ENCODE measurements at places on chromosomes 11 and 22.

DNA sequence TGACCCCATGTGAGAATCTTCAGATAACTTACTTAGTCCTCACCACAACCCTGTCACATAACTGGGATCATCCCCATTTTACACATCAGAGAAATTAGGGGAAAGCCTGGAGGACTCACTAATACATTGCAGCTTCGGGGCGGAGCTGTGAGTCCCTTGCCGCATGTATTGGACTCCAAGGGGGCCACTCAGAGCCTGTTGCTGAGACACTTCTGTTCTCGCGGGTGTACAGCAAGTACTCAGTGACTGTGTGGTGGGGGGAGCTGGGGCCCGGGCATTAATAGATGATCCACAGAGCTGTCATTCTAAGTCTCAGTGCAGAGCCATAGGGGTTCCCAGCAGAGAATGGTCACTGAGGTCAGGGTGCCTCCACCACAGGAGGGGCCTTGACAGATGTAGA lies 13.5 kb downstream of the OAF start:
- DNase-seq, result no peak

DNA sequence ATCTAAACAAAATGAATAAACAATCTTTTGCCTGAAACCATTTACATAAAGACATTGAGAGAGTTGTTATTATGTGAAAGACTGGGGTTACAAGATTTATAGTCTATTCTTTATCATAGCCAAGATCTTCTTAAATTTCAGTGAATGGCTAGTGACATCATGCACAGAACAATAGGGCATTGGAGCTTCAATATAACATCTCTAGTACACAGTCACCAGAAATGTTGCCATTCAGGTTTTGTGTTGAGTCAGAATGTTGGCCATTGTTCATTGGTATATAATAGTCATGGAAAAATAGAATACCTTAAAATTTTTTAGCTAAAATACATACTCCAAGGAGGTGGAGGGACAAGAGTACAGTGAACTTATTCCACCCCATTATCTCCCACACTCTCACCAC lies 44.3 kb downstream of the SLC5A12 start:
- DNase-seq, result no peak

GRCh38 chr11:12497431-12497830 lies 120.1 kb downstream of the PARVA start:
- no peak for DNase-seq

DNA sequence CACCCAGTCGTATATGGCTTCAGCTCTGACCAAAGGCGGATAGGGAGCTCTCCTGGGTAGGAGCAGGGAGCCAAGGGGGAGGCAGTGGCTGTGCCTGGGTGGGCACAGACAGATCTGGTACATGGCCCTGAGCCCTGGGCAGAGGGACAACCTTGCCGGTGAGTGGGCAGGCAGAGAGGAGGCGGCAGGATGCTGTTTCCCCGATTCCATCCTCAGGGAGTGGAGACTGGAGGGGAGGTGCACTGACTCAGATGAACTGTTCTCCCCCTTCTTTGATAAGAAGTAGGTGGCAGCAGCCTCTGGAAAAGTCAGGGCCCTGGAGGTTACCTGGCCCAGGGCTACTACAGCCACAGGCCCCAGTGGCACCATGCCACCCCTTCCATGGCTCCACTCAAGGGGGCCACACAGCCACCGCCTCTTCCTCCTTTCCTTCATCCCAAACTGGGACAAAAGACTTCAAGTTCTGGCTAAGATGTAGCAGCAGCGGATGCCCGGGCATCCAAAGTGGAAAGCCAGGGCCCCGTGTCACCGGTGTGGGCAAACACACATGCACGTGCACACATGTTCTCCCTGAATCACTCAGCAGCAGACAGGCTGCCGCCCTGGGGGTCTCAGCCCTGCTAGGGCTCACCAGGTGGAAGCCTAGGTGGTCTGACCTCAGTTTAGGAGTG lies 13.4 kb downstream of the CXCR5 start:
- DNase-seq, result no peak

DNA sequence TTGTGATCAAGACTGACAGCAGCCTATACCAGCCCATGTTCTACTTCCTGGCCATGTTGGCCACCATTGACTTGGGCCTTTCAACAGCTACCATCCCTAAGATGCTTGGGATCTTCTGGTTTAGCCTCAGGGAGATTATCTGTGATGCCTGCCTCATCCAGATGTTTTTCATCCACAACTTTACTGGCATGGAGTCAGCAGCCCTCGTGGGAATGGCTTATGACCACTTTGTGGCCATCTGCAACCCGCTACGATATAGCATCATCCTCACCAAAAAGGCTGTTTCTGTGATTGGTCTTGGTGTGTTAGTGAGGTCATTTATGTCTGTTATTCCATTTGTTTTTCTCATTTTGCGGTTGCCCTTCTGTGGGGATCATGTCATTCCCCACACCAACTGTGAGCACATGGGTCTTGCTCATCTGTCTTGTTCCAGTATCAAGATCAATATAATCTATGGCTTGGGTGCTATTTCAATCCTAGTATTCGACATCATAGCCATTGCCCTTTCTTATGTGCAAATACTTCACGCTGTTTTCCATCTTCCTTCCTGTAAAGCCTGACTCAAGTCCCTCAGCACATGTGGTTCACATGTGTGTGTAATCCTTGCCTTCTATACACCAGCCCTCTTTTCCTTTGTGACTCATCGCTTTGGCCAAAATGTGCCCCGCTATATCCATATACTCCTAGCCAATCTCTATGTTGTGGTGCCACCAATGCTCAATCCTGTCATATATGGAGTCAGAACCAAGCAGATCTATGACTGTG lies 23.6 kb downstream of the OR52E1 start:
- no peak for DNase-seq

DNA sequence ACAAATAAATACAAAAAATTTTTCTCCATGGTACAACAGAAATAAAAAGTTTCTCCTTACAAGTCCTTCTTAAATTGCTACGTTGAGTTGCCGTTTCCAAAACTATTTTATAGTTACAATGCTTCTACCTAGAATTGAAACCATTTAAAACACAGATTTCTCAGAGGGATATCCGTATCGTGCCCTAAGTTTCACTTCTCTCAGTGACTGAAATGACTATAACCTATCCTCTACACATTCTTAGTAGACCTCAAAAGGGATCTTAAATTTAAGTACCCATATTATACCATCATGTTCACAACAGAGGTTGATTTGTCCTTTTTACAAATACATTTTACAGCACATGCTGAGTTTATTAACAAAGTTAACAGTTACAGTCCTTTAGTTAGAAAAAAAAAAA lies 44.1 kb downstream of the USP28 start:
- DNase-seq, result no peak

GRCh38 chr11:45896422-45896984 lies 10.6 kb downstream of the FREY1 start:
- DNase-seq, result no peak

- DNase-seq, result peak; percentile 19
Measured at GRCh38 chr11:31870609-31871309, 59.6 kb upstream of the PAX6 start.

DNA sequence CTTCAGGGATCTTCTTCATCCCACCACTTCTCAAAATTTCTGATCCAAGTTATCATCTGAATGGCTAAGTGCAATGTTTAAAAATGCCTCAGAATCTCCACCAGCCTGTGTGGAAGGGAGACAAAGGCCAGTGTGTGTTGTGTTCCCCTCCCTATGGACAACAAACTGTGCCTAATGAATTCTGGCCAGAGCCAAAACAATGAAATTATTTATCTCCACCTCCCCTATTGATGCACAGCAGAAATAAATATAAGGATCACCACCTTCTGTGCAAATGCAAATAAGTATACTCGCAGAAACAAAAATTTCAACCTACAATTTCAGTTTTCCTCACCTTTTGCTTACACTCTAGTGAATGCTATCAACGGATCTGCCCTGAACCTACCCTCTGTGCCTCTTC lies 75.8 kb downstream of the GAB2 start:
- DNase-seq, result no peak

DNA sequence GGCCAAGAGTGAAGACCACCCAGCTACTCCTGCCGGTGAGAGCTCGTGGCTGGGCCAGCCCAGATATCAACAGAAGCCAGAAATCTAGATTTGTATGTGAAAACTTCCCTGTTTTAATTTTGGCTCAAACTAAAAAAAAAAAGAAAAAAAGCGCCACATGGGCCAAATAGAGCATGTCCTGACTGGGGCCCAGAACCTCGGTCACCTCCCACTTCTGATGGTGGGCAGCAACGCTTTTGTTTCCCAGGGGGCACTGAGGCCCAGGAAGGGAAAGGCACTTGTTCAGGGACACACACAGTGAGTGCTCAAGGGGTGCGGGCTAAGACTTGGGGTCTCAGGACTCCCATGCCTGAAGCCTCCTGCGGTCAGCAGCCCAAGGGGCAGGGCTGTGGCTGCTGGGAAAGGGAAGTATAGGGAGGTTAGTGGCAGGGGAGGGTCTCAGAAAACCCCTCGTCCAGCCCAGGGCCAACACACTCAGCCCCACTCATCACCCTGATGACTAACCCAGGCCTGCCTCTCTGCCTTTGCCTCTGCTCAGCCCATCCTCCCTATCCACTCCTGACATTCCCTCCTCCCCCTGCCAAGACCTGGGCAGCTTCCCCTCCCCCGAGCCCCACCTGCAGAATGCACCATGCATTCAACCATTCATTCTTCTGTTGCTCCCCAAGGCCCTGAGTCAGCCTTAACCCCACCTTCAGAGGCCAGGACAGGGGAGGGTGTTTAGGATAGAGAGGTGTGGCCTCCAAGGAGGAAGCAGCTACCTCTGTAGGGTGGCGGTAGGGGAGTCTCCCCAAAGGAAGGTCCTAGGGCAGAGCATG lies 30.0 kb upstream of the TCF20 start:
- no peak for DNase-seq

- no peak for DNase-seq
Measured at GRCh38 chr11:73236205-73236765, 18.2 kb downstream of the P2RY2 start.

All from left renal pelvis (tissue), 4 donors.